ENCODE measurements at places on chromosomes 5 and 9.

- DNase-seq: no peak
These were observed 57.5 kb downstream of the ADAMTS12 start for GRCh38 chr5:33834334-33834733.

DNA sequence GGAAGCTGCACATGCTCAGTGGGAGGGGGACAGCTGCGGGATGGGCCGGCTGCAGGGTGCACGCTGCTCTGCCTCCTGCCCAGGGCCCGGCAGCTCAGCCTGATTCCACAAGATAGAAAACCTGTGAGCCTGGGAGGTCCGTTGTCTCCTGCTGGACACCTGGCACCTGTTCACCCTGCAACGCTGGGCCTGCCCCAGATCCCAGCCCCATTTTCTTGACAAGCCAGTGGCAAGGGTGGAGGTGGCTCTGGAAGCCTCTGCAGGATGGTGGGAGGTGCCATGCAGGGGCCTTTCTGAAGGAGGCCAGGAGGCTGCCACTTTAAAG, 68.1 kb upstream of the RNF130 start:
- no peak for DNase-seq

GRCh38 chr5:150674341-150674821, 13.3 kb downstream of the MYOZ3 start:
- DNase-seq: no peak

DNA sequence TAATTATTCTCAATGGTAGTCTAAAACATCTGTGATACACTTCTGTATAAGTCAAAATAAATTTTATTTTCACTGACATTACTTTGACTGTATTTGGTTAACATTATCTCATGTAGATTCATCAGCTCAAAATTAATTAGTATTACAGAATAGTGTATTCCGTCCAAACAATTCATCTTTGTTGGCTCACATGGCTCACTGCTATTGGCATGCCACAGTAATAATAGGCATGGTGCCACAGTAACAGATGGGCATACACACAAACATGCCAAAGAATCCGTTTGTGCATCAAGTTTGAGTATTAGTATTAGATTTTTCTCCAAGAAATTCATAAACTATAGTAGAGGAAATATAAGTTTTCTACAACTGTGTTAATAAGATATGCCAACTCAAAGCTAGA, 14.2 kb downstream of the AP3B1 start:
- DNase-seq: no peak

GRCh38 chr5:111932199-111932598, 175.2 kb upstream of the NREP start:
- DNase-seq: no peak

GRCh38 chr5:180130876-180131740, 59.5 kb upstream of the RNF130 start:
- no peak for DNase-seq

DNA sequence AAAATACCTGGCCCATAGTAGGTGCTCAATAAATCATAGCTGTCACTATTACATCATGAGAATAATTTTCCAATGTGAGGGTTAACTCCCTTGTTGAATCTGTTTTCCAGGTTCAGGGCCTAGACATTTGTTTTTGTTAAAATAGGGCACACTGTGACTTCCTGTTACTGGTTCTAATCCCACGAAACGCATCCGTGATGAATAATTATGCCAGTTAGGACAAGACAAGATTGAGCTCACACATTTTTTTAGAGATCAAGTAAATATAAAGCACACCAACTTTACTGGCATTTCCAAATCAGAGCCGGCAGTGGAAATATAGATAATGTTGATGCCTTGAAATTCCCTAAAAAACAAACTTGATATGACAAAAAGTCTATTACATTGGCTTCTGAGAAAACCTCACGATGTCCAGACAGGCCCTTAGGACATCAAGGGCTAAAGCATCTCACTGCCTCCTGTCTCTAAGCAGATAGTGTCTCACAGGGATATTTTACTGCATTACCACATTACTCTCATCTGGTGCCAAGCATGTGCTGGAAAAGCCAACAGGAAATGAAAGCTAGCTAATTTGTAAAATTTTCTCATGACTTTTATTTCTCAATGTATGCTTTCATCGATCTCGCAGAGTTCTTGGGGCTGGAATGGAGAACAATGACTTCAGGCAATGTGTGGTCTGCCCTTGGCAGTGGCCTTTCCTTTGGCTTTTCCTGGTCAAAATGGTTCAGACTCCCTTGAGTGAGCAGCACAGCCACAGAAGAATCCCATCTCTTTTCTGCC, 414.3 kb upstream of the PAPPA start:
- no peak for DNase-seq

DNA sequence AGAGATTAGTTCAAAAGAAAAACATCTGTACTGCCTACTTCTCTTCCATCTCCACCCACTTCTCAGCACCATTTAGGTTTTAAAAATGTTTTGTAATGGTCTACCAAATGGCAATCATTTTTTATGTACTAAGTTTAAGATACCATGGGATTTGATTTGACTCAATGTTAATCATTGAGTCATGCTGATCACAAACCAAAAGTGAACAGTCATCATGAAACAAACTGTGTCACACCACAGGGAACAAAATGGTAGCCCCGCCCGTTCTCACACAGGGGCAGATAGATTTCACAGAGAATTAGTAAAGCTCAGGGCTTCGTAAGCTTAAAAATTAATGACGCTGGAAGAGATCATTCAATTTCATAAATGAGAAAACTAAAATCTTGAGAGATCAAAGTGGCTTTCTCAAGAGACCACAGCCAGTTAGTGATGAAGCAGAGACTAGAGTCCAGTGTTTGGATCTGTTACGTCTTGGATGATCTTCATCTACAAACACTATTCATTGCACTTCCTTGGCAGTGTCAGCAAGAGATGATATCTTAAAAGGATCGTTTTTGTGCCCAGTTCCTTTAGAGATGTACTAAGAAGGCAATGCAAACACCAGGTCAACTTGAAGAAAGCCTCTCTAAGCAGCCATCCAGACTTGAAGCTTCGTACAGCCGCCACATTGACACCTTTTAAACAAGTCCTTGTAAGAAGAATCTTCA, 33.9 kb upstream of the TRIO start:
- no peak for DNase-seq

DNA sequence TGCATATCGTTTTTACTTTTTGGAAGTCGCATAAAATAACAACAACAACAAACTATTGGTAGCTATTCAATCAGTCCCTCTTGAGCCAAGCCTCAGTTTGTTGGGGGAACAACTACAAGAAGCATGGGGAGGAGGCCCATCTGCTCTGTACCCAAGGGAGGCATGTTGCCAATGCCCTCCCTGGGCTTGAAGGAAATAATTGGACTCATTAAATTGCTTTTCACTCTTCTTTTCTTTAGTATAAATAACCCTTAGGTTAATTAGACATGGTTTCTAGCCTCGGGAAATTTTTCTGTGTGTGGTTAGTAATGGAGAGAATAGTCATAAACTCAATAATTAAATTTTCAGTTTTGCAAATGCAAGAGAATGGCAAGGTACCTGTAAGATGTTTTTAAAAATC, 500.7 kb downstream of the TLE4 start:
- DNase-seq: no peak

- DNase-seq: no peak
These were observed 233.1 kb upstream of the GAS1 start for GRCh38 chr9:87180361-87180760.

- no peak for DNase-seq
These were observed 29.8 kb downstream of the FBXL7 start for GRCh38 chr5:15529821-15530220.

- no peak for DNase-seq
These were observed 67.8 kb downstream of the ZNF354C start for GRCh38 chr5:179128041-179128365.

- DNase-seq: no peak
These were observed 948 bp upstream of the FAM53C start for GRCh38 chr5:138336952-138337684.

- DNase-seq: no peak
These were observed 32.7 kb upstream of the ZCCHC9 start for GRCh38 chr5:81268521-81269196.

- DNase-seq: no peak
These were observed 82.8 kb upstream of the TLE1 start for GRCh38 chr9:81772144-81772543.

- no peak for DNase-seq
These were observed 658.5 kb downstream of the SLCO4C1 start for GRCh38 chr5:101637599-101637998.

DNA sequence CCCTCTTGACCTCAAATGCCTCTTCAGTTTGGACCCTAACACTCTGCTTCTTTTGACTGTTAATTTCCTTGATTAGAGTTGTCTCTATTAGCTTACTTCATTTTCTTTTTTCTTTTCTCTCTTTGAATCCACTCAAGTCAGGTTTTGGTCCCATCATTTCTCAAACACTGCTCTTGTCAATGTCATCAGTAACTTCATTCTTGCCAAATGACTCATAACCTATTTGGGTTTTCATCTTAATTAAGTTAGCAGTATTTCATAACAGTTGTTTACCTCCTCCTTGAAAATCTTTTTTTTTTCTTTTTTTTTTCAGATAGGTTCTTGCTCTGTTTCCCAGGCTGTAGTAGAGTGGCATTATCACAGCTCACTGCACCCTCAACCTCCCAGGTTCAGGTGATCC, 119.6 kb downstream of the PARP8 start:
- no peak for DNase-seq

DNA sequence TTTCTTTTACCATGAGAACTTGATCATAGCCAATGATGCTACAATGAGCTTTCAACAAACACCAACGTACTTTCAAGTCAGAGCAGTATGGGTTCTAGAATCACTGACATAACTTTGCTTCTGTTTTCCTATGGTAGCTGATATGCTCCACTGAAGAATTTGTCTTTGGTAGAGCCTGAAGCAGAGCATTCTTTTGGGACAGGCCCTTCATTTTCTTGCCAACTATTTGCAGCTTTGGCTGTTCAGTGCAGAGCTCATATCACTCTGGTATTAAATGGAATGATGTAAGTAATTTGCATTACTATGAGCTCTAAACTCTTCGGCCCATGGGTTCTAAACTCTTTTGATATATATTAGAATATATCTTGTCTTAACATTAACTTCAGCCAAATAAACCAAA, 51.8 kb upstream of the APC start:
- DNase-seq: no peak

- DNase-seq: no peak
These were observed 21.2 kb upstream of the WDR41 start for GRCh38 chr5:77513321-77513720.

- DNase-seq: no peak
These were observed 5.1 kb upstream of the GNPDA1 start for GRCh38 chr5:142017832-142018427.

- no peak for DNase-seq
These were observed 197.3 kb downstream of the BNC2 start for GRCh38 chr9:16673171-16673570.

DNA sequence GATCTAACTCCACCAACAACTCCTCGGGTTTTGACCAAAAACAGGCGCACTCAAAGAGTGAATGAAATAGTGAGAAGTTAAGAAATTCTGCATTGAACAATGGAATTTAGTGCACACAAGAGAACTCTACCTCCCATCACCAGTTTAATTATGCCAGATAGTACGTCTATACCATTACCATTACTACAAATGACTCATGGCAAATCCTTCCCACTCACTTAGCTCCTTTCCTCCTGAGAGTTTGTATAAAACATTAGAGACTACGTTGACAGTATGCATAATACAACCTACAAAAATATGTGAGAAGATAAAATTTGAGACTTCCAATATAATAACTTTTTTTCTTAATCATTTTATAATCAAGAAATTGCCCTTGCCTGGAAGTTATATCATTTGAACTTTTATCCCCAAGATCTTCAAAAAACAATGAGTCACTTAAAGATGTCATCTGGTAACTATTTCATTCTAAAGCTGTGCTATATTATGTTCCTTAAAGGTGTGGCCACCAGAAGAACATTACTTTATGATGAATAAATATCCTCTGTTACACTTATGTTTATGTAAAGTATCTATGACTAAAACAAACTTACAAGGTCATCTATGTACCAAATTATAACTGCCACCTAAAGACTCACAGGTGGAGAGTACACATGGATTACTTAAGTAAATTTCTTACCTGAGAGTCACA, 297.9 kb upstream of the PTGER4 start:
- no peak for DNase-seq

DNA sequence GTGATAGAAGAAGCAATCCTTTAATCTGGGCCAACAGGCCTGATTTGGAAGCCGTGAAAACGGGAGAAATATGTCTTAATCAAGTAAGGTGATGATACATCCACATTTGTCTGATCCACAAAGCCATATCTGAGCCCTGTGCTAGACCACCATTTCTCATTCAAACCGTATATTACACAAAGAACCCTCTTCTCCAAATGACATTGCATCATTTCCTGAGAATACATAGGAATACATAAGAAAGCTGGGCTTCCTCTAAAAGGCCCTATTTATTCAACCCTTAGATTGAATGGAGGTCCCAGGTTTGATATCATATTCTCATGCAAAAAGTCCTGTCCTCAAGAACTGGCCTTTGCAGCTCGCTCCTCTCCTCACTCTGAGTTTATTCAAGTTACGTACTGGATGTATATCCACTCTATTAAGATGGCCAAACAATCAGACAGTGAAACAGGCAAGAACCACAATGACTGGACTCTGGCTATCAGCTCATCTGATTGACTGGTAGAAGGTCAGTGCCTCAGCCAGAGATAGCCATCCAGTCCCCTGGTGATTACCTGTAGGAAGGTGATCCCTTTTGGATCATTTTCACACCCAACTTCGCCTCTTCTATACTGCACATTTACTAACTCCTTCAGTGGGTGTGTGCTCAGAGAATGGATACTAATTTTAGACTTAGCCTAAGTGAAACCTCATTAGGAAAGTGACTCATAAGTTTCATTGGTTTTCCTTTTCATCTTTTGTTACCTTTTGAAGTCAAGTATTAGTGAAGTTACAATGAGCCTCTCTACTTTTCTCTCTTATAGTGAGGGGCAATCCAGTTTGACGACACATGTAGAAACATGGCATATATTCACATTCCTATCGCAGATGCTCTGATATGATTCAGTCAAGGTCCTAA, 167.6 kb upstream of the WWC1 start:
- DNase-seq: no peak

DNA sequence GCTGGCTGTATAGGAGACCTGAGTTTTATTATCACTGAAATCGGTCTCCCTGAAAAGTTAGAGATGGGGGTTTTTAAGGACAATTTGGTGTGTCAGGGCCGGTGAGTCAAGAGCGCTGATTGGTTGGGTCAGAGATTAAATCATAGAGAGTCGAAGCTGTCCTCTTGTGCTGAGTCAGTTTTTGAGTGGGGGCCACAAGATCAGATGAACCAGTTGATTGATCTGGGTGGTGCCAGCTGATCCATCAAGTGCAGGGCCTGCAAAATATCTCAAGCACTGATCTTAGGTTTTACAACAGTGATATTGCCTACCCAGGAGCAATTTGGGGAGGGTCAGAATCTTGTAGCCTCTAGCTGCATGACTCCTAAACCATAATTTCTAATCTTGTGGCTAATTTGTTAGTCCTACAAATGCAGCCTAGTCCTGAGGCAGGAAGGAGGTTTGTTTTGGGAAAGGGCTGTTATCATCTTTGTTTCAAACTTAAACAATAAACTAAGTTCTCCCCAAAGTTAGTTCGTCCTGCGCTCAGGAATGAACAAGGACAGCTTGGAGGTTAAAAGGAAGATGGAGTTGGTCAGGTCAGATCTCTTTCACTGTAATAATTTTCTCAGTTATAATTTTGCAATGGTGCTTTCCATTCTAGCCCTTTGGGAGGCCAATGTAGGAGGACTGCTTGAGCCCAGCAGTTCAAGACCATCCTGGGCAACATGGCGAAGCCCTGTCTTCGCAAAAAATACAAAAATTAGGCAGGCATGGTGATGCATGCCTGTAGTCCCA, 31.6 kb upstream of the RFK start:
- no peak for DNase-seq

GRCh38 chr5:114297915-114298314, 64.0 kb upstream of the KCNN2 start:
- no peak for DNase-seq

GRCh38 chr5:123610209-123610608, 98.2 kb downstream of the CSNK1G3 start:
- DNase-seq: no peak
